ENCODE measurements at places on chromosomes 5 and 9. TPM values are rescaled to one million over a fixed set of nuclear protein-coding genes. Genes with fewer than 3 reads are reported as not detected.

DNA sequence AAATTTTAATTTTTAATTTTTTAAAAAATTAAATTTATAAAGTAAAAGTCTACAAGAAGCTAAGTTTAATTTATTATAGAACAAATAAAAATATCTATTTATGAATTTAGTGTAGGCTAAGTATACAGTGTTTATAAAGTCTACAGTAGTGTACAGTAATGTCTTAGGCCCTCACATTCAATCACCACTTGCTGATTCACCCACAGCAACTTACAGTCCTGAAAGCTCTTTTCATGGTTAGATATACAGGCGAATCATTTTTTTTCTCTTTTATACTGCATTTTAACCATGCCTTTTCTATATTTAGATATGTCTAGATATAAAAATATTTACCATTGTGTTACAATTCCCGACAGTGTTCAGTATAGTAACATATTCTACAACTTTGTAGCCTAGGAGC lies 55.9 kb downstream of the PCSK1 start:
- no peaks in the 10 kb centered on the region for H3K36me3 ChIP-seq
- no peak for DNase-seq
- H3K27me3 ChIP-seq: peaks cover 23% of the 10 kb centered on the region
- no peaks in the 10 kb centered on the region for H3K4me1 ChIP-seq

GRCh38 chr5:124309241-124309980 lies 437.0 kb downstream of the ZNF608 start:
- no peak overlapping the region for H3K4me3 ChIP-seq
- no peaks in the 10 kb centered on the region for H3K27me3 ChIP-seq
- H3K36me3 ChIP-seq: no peaks in the 10 kb centered on the region
- H3K27ac ChIP-seq: no peak overlapping the region
- no peak for DNase-seq

GRCh38 chr9:131946180-131946579 lies 133.5 kb downstream of the MED27 start:
- no peak overlapping the region for H3K4me3 ChIP-seq
- peaks cover 10% of the 10 kb centered on the region for H3K36me3 ChIP-seq
- H3K27ac ChIP-seq: no peak overlapping the region
- peaks cover 8% of the 10 kb centered on the region for H3K4me1 ChIP-seq

DNA sequence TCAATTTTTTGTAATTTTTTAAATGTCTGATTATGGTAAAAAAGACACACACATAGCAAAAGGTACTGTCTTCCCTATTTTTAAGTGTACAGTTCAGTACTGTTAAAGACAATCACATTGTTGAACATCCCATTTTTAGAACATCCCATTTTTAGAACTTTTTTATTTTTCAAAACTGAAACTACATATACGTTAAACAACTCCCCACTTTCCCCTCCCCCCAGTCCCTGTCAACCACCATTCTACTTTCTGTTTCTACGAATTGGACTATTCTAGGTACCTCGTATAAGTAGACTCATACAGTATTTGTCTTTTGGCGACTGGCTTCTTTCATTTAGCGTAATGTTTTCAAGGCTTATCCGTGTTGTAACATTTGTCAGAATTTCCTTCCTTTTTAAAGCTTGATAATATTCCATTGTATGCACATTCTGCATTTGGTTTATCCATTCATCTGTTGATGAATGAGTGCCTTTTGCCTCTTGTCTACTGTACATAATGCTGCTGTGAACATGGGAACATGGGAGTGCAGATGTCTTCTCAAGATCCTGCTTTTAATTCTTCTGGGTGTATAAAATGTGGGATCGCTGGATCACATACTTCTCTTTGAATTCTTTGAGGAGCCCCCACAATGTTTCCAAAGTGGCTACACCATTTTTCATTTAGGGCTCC lies 154.0 kb downstream of the PIK3R1 start:
- H3K27me3 ChIP-seq: no peaks in the 10 kb centered on the region
- DNase-seq: no peak
- H3K36me3 ChIP-seq: no peaks in the 10 kb centered on the region
- H3K4me3 ChIP-seq: no peak overlapping the region

Gene PJA2
- total RNA-seq: 106 TPM

DNA sequence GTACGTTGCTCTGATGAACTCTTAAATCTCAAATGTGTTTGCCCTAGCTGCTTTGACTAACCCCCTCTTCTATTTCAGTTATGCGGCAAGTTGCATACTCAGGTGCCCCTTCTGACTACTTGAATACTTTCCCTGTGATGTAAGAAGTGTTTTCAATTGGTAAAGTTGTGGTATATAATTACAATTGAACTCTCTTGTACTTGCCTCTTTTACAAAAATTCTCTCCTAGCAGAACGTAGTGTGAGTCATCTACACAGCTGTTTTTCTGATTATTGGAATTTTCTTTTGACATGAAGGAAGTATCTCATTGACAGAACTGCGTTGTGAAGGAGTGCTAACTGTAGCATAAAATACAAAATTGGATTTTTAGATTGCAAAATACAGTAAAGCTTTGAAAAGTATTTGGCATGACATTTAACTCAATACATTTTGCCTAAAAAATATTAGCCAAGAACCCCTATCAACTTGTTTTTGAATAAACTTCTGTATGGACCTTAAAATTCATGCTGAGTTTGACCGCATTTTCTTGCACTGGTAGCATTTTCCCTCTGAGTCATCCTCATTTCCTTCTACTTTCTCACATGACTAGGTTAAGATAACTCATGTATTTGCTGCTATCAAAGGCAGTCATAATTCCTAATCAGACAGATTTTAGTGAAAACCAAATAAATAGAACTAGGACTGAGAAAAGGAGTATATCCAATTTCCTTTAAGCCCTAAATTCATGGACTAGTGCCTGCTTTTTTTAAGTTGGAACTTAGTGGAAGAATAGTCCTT lies 6.3 kb downstream of the CRHBP start:
- peaks cover 25% of the 10 kb centered on the region for H3K4me1 ChIP-seq
- DNase-seq: no peak
- peaks cover 1% of the 10 kb centered on the region for H3K27me3 ChIP-seq
- H3K27ac ChIP-seq: peak overlapping the region; percentile 49

Gene GABRG2
- total RNA-seq: not detected

Gene C9orf153
- not detected for total RNA-seq

DNA sequence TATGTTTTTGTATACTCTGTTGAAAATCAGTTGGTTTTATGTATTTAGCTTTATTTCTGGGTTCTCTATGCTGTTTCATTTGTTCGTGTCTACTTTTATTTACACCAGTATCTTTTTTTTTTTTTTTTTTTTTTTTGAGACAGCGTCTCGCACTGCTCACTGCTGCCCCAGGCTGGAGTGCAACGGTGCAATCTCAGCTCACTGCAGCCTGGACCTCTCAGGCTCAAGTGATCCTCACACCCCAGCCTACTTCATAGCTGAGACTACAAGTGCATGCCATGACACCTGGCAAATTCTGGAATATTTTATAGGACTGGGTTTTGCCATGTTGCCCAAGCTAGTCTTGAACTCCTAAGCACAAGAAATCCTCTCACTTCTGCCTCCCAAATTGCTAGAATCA lies 869.4 kb upstream of the CDH6 start:
- H3K27me3 ChIP-seq: no peaks in the 10 kb centered on the region
- H3K27ac ChIP-seq: no peak overlapping the region
- no peaks in the 10 kb centered on the region for H3K36me3 ChIP-seq
- no peak overlapping the region for H3K4me3 ChIP-seq
- no peak for DNase-seq

Gene MCIDAS
- total RNA-seq: not detected

- H3K27me3 ChIP-seq: no peaks in the 10 kb centered on the region
- H3K4me3 ChIP-seq: no peak overlapping the region
- no peak for DNase-seq
- no peak overlapping the region for H3K27ac ChIP-seq
- H3K4me1 ChIP-seq: peaks cover 5% of the 10 kb centered on the region
Observed at GRCh38 chr5:74877624-74878304, 11.6 kb upstream of the FAM169A start.

Gene KCNMB1
- 23.2 TPM for total RNA-seq

DNA sequence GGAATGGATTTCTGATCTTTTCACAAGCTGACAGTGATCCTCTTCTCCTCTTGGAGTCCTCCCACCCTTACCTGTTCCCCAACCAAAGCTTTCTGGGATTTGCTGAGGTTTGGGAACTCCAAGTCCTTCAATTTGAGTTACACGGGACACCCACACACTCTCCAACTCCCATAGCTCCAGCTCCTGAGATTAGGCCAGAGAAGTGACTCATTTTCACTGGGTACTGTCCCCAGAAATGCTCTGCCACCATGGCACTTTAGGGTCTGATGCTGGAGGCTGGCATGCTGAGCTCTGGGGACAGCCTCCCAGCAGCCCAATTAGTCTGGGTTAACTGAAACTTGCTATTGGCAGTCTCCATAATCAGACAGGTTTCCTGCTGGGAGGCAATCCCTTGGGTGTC lies 14.0 kb upstream of the HRCT1 start:
- no peak overlapping the region for H3K27ac ChIP-seq
- DNase-seq: no peak
- no peak overlapping the region for H3K4me3 ChIP-seq
- no peaks in the 10 kb centered on the region for H3K27me3 ChIP-seq
- no peaks in the 10 kb centered on the region for H3K4me1 ChIP-seq

DNA sequence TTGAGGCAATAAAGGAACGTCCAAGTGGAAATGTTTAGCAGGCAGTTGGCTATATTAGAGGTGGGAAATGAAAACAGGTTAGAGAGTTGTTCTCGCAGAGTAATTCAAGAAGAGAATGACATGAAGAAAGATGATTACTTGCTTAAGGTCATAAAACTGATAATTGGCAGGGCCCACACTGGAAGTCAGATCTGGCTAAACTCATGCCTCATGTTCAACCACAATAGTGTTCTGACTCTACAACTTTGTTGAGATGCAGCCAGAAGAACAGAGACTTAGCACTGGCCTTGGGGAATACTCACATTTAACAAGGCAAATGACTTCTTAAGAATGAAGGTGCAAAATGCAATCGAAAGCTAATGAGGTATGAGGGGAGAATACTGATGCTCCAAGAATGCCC lies 27.2 kb upstream of the TNFSF8 start:
- H3K27ac ChIP-seq: no peak overlapping the region
- no peak for DNase-seq
- H3K36me3 ChIP-seq: peaks cover 20% of the 10 kb centered on the region
- H3K27me3 ChIP-seq: peaks cover 37% of the 10 kb centered on the region

GRCh38 chr5:15806613-15807012 lies 306.6 kb downstream of the FBXL7 start:
- no peak overlapping the region for H3K27ac ChIP-seq
- no peak overlapping the region for H3K4me3 ChIP-seq
- H3K27me3 ChIP-seq: no peaks in the 10 kb centered on the region

GRCh38 chr5:38793099-38793498 lies 52.7 kb upstream of the OSMR start:
- peaks cover 6% of the 10 kb centered on the region for H3K4me1 ChIP-seq
- H3K36me3 ChIP-seq: peaks cover 1% of the 10 kb centered on the region
- H3K27ac ChIP-seq: no peak overlapping the region
- peaks cover 6% of the 10 kb centered on the region for H3K27me3 ChIP-seq
- no peak overlapping the region for H3K4me3 ChIP-seq

DNA sequence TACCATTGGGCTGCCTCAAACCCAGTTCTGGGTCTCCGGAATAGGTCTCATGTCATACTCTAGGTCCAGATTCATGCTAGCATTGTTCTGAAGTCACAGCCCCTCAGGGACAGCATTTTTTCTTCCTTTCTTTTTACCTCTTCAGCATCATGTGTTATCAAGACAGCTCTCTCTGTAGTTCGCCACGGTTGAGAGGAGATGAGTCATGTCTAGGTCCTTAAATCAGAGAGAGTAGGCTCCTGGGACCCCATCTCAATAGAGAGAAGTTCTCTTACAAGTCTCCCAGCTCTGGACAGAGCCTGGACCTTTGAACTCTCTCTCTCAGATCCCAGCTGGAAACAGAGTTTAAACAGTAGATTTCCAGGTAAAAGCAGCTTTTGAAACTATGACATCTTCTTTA lies 332.4 kb upstream of the CD180 start:
- peaks cover 2% of the 10 kb centered on the region for H3K4me1 ChIP-seq
- H3K4me3 ChIP-seq: no peak overlapping the region
- H3K27me3 ChIP-seq: no peaks in the 10 kb centered on the region
- DNase-seq: no peak
- no peak overlapping the region for H3K27ac ChIP-seq

Gene SARDH
- total RNA-seq: not detected

DNA sequence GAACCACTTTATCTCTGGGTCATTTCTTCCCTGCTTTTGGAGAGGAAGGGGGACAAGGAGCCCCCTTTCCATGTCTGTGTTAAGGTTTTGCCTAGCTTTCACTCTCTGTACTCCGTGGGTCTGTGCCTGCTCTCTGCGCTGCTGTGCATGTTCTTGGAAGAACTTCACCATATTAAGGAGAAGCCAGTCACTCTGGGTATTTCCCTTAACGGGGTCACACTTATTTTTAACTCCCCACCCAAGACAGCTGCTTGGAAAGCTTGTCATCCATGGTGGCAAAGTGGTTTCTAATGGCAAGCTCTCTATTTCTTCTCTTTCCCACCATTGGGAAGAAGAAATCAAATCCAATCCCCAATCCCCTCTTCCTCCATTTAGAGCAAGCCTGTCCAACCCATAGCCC lies 44.8 kb upstream of the HMHB1 start:
- no peaks in the 10 kb centered on the region for H3K36me3 ChIP-seq
- H3K27me3 ChIP-seq: no peaks in the 10 kb centered on the region
- H3K4me1 ChIP-seq: peaks cover 9% of the 10 kb centered on the region
- no peak for DNase-seq
- H3K27ac ChIP-seq: no peak overlapping the region
- no peak overlapping the region for H3K4me3 ChIP-seq

DNA sequence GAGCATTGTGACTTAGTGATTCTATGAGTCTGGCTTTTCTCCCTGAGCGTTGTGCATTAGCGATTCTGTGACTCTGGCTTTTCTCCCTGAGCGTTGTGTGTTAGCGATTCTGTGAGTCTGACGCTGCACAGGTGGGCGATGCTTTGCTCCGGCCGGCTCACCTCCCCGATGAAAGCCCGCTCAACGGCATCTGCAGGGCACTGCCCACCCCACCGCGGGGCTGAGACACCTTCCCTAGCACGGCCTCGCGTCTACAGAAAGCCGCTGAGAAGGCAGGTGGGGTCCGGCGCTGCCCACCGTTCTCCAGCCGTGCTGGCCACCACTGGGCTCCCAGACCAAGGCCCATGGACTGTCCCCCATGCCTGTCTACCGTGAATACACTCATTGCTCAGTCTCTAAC lies 12.8 kb upstream of the SLC9A3 start:
- H3K4me1 ChIP-seq: no peaks in the 10 kb centered on the region
- H3K27ac ChIP-seq: no peak overlapping the region
- peaks cover 28% of the 10 kb centered on the region for H3K27me3 ChIP-seq
- DNase-seq: peak; percentile 85
